ENCODE measurements at places on chromosomes 13 and 19.

DNA sequence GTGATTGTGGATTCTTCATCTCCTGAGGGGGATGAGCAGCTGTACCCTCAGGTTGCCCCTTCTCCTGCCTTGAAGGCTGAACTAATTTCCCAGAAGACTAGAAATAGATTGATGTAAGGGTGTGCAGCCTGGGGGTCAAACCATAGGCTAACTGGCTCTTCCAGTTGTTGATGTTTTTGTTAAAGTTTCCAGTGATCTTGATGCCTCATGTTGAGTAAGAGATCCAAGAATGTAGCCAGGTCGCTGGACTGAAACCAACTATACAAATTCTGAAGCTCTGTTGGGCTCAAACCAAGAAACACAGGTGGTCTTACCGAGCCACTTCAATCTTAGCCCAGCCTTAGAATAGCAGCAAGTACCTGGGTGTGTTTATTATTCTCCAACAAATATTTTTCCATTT, 391.8 kb downstream of the KLF5 start:
- no peak for DNase-seq

- no peak for DNase-seq
Observed at GRCh38 chr13:113783966-113784644, 25.1 kb downstream of the TMEM255B start.

DNA sequence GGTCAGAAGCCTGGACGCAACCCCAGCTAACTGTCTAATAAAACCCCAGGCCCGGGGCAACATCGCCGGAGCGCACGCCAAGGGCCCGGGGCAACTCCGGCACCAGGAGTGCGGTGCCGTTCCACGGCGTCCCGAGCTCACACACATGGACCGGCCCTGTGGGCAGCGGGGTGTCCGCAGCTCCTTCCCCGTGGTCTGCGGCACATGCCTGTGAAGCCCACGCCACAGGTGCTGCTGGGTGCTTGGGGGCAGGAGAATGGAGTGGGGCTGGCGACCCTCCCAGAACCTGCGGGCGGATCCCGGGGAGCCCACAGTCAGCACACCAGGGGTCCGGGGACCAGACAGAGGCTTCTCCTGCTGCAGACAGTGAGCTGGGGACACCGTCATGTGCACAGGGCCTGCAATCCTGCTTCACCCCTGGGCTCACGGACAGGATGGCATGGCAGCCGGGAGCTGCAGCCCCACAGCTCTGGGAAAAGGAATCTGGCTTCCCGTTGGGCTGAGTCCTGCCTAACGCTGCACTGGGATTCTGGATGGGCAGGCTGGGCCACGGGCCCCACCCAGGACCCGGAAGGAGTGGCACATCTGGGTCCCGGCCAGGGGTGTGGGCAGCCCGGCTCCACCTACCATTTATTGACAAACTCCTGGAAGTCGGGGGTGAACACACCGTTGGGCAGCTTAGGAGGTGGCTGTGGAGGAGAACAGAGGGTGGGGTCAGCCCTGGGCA, 28.2 kb upstream of the ZBTB7A start:
- no peak for DNase-seq

GRCh38 chr13:25380082-25380481, 8.3 kb downstream of the ATP8A2 start:
- no peak for DNase-seq

DNA sequence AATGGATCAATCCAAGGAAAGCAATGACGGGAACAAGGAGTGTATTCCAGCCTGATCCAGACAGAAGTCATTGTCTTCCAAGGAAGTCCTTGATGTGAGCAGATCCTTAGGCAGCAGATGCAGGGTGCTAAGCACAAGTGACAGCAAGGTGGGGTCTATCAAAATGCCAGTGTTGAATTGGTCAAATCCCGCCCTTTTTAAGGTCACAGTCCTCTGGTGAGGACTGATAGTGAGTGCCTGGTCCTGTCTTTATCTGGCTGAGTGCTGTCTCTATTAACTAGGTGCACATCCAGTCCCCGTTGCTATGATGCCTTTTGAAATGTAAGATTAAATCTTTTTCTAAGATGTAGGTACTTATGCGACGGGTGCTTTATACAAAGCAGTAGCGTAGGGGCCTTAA, 1.3 kb upstream of the LAMP1 start:
- no peak for DNase-seq

GRCh38 chr19:32877977-32878745, 8.6 kb upstream of the SLC7A9 start:
- no peak for DNase-seq

- DNase-seq = peak; percentile 42
Observed at GRCh38 chr19:47391510-47392223, 27.7 kb downstream of the MEIS3 start.

- peak; percentile 15 for DNase-seq
Observed at GRCh38 chr13:100633461-100633860, 41.1 kb downstream of the TMTC4 start.

DNA sequence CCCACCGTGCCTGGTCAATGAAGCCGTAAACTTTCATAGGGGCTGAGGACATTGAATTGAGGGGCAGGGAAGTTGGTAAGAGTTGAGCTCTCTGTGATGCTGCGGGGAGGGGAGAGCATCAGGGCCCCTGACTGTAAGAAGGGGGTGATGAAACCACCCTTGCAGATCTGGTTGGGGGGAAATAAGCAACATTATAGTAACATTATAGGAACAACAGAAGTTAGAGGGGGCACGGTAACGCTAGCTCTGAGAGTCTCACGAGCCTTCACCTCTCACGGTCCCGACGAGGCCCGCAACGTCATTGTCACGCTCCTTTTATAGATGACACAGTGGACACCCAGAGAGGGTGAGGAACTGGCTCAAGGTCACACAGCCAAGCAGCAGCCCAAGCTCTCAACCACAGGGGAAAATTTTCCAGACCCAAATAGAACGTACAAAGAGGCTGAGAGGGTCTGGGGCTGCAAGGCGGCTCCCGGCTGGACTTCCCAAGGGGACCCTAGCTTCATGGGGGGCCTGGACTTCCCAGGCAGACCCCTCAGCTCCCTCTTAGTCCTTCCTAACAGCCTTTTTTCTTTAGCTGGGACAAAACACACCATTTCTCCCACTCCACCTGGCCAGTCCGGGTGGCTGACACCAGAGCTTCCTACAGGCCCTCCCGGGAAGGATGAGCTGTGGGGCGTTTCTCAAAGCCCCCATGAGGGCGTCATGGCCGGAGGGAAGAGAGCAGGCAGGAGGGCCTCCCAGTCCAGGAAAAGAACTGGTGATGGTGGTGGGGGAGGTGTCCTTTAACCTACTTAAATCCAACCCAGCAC, 4.1 kb downstream of the TLE5 start:
- DNase-seq = no peak

- no peak for DNase-seq
Observed at GRCh38 chr13:51759240-51759639, 44.7 kb downstream of the DHRS12 start.
